BJ (cell line): ENCODE measurements at places on chromosomes 11 and 22.

DNA sequence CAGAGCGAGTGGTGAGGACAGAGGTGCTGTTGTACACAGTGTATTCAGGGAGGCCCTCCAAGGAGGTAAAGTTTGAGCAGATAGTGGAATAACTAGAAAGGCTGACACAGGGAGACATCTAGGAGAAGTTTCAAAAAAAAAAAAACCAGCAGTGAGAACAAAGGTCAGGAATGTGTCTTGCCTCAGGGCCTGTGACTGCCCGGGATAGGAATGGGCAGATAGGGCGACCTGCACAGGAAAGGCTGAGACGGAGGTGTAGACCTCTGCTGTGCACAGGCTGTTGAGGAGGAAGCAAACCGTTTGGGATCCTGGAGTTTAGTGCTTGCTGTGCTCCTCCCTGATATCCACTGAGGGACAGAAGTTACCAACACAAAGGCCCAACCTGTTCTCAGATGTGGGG lies 406.5 kb upstream of the B3GAT1 start:
- no peak for DNase-seq

DNA sequence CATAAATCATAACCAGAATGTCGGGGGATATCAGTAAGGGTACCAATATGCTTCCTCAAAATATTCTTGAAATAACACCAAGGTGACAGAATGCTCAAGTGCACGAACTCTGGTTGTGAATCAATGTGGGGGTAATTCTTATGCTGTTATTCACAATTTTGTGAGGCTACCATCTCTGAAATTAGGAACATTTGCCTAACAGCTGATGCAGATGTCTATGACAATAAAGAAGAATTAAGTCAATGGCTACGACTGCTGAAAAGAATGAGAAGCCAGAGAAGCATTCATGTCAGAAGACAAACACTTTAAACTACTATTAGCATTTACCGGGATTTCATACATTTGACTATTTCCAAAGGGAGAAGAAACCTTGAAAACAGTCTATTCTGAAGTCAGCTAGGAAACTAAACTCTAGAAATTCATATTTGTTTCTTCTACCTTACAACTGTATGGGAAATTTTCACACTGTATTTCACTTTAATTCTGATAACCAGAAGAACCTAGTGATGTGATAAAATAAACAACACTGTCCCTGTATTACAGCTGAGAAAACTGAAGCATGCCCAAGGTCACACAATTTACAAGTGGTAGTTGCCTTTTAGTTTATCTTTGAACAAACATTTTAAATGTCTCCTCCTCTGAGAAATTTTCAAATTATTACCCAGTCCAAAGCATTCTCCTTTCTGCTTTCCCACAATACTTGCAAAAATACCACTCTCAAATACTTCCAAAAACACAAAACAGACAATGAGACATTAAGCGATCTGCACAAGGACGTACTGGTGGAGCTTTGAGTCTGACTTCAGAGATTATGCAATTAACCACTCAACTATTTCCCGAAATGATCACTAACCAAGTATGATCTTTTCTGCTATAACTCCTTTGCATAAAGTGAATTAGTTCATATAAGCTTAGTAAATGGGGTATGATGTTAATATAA lies 18.0 kb upstream of the ARHGAP32 start:
- no peak for DNase-seq

- DNase-seq, result peak; percentile 46
Observed at GRCh38 chr11:10301656-10302358, 3.1 kb upstream of the ADM start.

DNA sequence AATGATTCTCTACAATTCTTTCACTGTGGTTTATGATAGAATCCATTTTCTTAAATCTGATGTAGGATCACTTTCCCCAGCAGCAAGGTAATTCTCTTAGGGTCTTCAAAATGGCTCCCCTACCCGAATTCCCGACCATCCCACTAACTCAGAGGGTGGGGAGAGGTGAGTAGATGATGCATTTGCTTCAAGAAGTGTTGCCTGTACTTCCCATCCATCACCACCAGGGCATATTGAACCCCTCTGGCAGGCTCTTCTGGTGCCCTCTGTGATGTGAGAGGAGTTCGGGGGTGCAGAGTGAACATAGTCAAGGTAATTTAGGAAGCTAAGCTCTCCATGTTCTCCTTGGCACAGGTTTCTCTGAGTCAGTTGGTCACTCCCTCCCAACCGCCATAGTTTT lies 52.3 kb downstream of the ZNRF3 start:
- no peak for DNase-seq

DNA sequence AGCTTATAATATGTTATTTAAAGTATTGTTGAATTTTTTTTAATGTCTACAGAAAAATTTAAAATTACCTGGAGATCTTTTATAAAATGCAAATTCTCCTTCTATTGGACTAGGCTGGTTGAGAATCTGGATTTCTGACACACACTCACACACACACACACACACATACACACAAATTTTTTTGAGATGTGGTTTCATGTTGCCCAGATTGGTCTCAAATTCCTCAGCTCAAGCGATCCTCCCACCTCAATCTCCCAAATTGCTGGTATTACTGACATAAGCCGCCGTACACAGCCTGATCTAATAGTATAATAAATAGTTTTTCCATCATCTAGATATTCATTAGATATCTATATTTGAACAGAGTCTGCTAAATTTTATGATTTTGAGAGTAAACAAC lies 4.5 kb upstream of the RFPL1 start:
- no peak for DNase-seq

- no peak for DNase-seq
Observed at GRCh38 chr11:44626645-44627044, 61.2 kb downstream of the CD82 start.

GRCh38 chr22:37457093-37457893 lies 28.9 kb downstream of the MFNG start:
- no peak for DNase-seq

GRCh38 chr22:46578824-46579561 lies 41.2 kb upstream of the GRAMD4 start:
- no peak for DNase-seq

DNA sequence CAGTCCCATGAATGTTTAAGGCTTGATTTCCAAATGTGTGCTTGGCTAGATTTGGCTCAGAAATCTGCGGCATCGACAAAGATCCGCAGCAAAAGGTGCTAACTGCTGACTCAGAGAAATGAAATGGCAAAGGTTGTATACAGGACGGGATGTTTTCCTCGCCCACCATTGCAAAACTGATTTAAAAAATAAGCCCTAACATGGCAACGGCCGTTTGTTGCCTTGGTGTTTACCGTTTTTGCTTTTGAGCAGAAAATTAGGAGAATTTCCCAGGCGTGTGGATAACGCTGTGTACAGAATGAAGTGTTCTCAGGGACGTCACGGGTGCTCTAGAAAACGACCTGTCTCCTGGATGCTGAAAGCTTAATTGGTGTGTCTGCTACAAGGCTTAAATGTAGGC lies 70.2 kb downstream of the ARHGAP8 start:
- no peak for DNase-seq

GRCh38 chr11:46234311-46234710 lies 43.2 kb upstream of the CREB3L1 start:
- no peak for DNase-seq

- no peak for DNase-seq
Observed at GRCh38 chr22:33723915-33724314, 196.4 kb downstream of the LARGE1 start.

GRCh38 chr11:60942970-60943565 lies 8.9 kb downstream of the SLC15A3 start:
- DNase-seq, result no peak

DNA sequence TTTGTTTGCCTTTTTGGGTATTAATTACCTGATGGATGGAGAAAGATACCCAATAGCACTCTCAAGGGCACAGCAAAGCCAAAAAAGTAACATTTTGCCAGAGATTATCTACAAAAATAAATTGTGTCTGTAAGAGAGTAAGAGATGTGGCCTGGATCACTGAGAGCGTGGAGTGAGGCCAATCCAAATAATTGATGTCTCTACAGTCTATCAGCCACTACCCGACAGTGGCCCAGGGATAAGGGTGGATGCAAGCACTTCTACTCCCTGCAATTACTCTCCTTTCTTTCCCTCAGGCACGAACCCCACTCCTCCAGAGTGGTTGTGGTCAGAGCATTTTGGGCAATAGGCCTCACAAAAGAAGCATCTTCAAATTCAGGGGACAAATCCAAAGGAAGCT lies 92.3 kb upstream of the ZC3H12C start:
- no peak for DNase-seq
